ENCODE measurements at places on chromosomes 2 and 18. TPM values are rescaled to one million over a fixed set of nuclear protein-coding genes. Genes with fewer than 3 reads are reported as not detected.

HOXD13 gene
- not detected for total RNA-seq

PCARE gene
- total RNA-seq: not detected

GCG gene
- not detected for total RNA-seq

- DNase-seq: no peak
- H3K4me3 ChIP-seq: no peak overlapping the region
- no peaks in the 10 kb centered on the region for H3K36me3 ChIP-seq
- H3K27me3 ChIP-seq: no peaks in the 10 kb centered on the region
- no peak overlapping the region for H3K27ac ChIP-seq
These were observed 105.3 kb upstream of the UGP2 start for GRCh38 chr2:63736354-63736753.

GRCh38 chr2:148218326-148219075 lies 197.6 kb downstream of the MBD5 start:
- no peak overlapping the region for H3K4me3 ChIP-seq
- no peaks in the 10 kb centered on the region for H3K36me3 ChIP-seq
- H3K27ac ChIP-seq: no peak overlapping the region
- DNase-seq: no peak
- no peaks in the 10 kb centered on the region for H3K27me3 ChIP-seq

DNA sequence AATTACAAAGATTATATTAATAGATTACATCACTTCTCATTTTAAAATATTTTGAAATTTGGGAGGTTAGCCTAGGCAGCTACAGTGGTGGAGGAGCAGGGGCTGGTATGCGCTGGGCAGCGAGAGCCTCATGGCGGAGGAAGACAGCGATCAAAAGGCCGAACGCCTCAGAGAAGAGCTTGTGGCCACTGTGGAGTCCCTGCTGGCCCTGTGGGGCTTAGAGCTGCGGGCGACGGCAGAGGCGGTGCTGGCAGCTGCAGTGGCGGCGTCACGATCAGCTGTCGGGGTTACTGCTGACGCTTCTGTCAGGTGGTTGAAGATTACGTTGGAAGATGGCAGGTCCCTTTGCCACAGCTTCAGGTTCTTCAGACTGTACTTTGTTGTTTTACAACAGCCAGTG lies 87.4 kb downstream of the ROCK2 start:
- no peak for DNase-seq
- H3K27me3 ChIP-seq: no peaks in the 10 kb centered on the region
- no peaks in the 10 kb centered on the region for H3K36me3 ChIP-seq
- H3K27ac ChIP-seq: no peak overlapping the region
- H3K4me1 ChIP-seq: peaks cover 4% of the 10 kb centered on the region

DNA sequence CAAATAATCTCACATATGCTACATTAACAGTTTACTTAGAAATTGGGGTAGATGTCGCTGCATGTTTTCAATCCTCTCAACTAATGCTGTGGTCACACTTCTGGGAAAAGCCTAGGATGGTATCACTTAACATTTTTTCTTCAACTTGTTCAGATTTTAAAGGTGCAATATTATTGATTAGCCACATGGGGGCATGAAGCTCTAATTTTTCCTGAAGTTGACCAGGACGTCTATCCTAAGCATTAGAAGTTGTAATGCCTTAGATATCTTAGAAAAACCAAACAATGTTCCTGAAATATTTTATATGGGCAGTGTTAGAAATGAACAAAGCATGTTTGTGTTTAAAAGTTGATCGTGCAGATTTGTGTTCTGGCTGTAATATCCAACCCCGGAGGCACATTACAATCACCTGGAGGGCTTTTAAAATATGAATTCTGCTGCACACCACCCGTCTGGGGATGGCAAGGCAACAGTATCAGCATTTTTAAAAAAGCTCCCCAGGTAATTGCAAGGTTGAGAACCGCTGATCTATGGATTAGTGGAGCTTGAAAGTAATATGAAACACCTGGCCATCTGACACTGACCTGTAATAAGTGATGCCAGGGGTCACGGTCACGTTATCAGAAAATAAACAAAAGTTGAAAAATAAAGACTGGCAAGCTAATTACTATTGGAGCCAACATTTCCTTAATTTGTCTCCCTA lies 100.5 kb upstream of the LMAN1 start:
- H3K27ac ChIP-seq: no peak overlapping the region
- no peaks in the 10 kb centered on the region for H3K36me3 ChIP-seq
- H3K4me1 ChIP-seq: no peaks in the 10 kb centered on the region
- H3K4me3 ChIP-seq: no peak overlapping the region

Data from thyroid gland (tissue), 4 donors.